Left cardiac atrium (tissue), 4 donors: ENCODE measurements at places on chromosomes 2 and 18. TPM values are rescaled to one million over a fixed set of nuclear protein-coding genes. Genes with fewer than 3 reads are reported as not detected.

DNA sequence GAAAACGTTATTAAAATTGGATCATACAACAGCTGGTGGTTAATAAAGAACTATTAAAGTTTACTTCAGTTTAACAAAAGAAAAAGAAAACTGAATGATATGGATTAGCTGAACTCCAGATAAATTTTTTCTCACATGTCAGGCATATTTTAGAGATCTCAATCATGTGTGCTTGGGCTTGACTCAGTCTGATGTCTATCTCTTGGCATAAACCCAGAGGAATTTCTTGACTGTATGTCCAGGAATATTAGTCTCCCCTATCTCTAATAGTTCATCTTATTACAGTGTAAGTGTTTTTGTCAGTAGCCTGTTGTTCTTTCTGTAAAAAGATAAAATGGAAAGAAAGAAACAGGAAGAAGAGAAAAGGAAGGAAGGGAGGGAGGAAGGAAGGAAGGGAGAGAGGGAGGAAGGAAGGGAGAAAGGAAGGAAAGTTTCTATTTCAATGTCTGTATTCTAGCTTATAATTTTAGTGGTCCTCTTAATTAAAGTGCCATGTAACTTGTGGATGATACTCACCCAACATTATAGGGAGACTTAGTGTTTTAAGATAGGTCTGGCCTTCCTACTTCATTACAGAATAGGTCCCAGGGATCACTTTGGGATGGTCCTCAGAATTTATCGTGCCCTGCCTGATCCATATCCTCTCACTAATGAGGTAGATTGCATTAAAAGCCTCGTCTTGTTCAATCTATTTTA is 99.7 kb upstream of the UGP2 start:
- no peak for DNase-seq

- DNase-seq = no peak
Measured at GRCh38 chr2:16561676-16562075, 104.0 kb downstream of the CYRIA start.

Gene GYPC
- 86.8 TPM for total RNA-seq

Gene OSR1
- total RNA-seq = 67.9 TPM

Gene LRP2
- total RNA-seq = 1.8 TPM

- no peak for DNase-seq
Measured at GRCh38 chr2:229071292-229071976, 199.7 kb downstream of the PID1 start.

DNA sequence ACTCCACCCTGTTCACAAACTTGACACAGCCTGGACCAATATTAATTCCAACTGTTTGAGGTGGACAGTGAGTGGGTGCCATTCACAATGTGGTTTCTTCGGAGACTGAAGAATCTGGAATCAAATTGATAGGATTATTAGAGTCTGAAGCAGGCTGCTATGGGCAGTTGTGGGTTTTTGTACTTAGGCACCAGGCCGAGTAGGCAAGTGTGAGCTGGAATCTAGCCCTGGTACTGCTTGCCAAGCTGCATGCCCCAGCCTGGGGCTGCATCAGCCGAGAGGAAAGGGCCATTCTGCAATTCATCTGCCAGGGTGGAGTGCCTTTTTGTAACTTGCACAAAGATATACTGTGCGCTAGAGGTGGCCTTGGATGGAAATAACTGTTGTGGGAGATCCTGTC is 654.7 kb upstream of the FANCL start:
- no peak for DNase-seq

- DNase-seq = no peak
Measured at GRCh38 chr2:145759228-145759915, 1239.5 kb upstream of the ZEB2 start.

Gene TMEM198
- total RNA-seq = 3.2 TPM

DNA sequence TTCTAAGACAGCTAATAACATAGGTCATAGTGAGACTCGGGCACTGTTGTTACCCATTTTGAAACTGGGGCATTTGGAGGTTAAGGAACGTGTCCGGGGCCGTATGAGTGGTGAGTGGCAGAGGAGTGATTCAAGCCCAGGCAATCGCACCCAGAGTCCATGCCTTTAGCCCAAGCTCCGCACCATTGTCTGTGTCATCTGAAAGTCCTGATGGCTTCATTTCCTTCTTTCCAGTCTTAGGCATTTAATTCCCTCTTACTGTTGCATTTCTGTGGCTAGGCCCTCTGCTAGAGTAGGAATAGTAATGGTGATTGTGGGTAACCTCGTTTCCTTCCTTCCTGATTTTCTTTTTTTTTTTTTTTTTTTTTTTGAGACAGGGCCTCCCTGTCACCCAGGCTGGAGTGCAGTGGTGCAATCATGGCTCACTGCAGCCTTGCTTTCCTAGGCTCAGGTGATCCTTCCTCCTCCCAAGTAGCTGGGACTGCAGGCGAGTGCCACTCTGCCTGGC is 49.8 kb upstream of the ASB1 start:
- no peak for DNase-seq

- DNase-seq = peak; percentile 20
Measured at GRCh38 chr18:48815581-48816324, 135.0 kb downstream of the SMAD7 start.

GRCh38 chr2:104428155-104428554 is 425.8 kb upstream of the POU3F3 start:
- DNase-seq = no peak

Gene DSG4
- not detected for total RNA-seq
